ENCODE measurements at places on chromosomes 2 and 18.

- DNase-seq = no peak
Observed at GRCh38 chr2:230209422-230210051, 10.2 kb downstream of the SP110 start.

- DNase-seq = no peak
Observed at GRCh38 chr2:36559221-36559942, 38.6 kb downstream of the FEZ2 start.

DNA sequence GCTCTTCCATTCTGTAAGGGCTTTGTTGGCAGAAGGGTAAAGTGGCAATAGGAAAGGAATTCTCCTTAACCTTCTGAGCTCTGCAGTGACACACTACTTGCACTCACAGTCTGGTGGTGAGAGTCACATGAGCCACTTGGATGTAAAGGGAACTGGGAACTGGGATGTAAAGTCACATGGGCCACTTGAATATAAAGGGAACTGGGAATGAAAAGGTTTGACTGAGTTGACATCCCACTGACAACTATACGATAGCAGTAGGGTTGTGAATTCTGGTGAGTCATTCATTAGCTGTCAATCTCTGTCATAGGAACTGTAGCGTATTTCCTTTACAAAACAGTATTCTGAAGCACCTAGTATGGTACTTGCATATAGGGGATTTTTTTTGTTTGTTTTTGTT lies 5.5 kb downstream of the RPE start:
- no peak for DNase-seq

- DNase-seq = no peak
Observed at GRCh38 chr2:24438106-24438505, 52.9 kb upstream of the NCOA1 start.

GRCh38 chr2:238467792-238468191 lies 41.1 kb downstream of the ASB1 start:
- DNase-seq = no peak

DNA sequence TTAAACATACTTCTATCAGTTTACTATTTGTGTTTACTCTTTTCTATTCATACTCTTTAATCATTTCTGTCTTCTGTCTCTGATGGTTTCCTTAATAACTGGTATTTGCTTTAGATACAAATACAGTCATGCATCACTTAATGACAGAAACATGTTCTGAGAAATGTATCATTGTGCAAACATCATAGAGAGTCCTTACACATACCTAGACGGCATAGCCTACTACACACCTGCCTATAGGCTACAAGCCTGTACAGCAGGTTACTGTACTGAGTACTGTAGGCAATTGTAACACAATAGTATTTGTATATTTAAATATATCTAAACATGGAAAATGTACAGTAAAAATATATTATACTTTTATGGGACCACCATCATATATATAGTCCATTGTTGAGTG lies 36.3 kb downstream of the VSNL1 start:
- no peak for DNase-seq

- DNase-seq = no peak
Observed at GRCh38 chr2:236164201-236164924, 3.8 kb downstream of the GBX2 start.

DNA sequence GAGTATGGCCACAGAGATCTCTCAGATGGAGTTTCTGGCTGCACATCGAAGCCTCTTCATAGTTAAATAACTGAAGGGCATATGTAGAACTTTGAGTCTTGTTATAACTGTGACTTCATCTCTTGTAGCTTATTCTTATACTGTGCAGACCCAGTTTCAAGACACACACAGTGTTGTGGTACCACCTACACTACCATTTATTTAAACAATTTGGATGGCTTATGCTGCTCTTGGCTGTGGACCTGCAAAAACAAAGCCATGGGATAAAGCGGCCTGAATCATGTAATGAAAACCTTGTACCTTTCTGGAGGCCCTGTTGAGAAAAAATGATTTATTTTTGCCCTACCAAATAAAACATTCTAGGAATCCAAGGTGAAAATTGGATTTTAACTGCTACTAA lies 262.8 kb upstream of the RASGRP3 start:
- no peak for DNase-seq

- no peak for DNase-seq
Observed at GRCh38 chr2:2717406-2717805, 386.3 kb upstream of the MYT1L start.

GRCh38 chr2:216920143-216920876 lies 60.4 kb upstream of the TNP1 start:
- DNase-seq = no peak

DNA sequence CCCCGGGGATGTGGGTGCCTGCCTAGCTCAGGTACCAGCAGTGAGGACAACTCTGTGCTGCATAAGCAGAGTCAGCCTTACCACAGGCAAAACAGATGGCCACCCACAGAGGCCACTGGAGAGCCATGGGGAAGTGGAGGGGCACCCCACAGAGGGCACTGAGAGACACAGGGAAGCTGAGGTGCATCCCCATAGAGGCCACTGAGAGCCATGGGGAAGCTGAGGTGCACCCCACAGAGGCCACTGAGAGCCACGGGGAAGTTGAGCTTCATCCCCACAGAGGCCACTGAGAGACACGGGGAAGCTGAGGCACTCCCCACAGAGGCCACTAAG lies 134.1 kb upstream of the EPAS1 start:
- no peak for DNase-seq

- DNase-seq = no peak
Observed at GRCh38 chr2:6828299-6828584, 37.5 kb downstream of the CMPK2 start.

GRCh38 chr2:28360058-28360717 lies 32.5 kb upstream of the FOSL2 start:
- no peak for DNase-seq

DNA sequence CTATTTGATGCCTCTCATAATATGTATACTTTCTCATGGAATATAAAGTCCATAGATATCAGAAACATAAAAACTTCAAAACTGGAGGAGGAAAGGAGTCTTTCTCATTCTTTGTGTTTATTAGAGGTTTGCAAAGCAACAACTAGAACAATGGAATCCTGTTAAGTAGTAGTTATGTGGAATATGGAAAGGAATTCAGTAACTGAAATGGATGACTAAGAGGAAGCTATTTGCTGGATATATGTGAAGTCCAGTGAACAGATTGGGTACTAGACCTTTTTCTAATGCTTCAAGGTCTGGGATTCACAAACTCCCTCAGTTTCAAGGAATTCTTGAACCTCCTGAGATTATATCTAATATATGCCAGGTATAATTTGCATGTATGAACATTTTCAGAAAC lies 353.6 kb upstream of the FANCL start:
- no peak for DNase-seq

DNA sequence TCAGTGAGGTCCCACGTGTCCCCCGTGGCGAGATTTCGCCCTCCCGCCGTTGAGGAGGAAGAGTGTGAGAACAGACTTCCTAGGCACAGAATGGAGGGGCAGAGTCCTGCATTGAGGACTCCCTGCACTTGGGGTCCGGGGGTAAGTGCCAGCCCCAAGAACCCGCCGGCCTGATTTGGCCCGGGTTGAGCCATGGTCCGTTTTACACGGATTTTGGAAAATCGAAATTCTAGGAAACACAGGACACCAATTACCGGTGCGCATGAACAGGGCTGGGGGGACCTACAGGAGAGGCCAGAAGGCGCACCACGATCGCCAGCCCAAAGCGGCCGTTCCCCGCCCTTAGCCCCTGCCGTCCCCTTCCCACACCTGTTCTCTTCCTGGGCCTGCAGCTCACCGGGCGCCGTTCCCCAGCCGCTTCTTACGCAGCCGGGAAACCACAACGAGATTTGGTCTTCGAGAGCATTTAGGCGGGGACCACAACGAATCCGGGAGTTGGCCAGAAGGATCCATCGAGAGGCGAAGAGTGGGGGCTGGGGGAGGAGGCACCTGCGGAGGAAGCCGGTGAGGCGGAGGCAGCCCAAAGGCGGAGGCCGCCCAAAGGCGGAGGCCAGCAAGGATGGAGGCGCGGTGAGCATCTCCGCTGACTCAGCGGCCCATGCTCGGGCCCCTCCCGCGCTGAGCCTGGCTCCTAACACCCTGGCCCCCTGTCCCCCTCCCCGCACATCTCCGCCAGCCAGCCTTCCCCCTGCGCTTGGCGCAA lies 464 bp upstream of the TLX2 start:
- no peak for DNase-seq

DNA sequence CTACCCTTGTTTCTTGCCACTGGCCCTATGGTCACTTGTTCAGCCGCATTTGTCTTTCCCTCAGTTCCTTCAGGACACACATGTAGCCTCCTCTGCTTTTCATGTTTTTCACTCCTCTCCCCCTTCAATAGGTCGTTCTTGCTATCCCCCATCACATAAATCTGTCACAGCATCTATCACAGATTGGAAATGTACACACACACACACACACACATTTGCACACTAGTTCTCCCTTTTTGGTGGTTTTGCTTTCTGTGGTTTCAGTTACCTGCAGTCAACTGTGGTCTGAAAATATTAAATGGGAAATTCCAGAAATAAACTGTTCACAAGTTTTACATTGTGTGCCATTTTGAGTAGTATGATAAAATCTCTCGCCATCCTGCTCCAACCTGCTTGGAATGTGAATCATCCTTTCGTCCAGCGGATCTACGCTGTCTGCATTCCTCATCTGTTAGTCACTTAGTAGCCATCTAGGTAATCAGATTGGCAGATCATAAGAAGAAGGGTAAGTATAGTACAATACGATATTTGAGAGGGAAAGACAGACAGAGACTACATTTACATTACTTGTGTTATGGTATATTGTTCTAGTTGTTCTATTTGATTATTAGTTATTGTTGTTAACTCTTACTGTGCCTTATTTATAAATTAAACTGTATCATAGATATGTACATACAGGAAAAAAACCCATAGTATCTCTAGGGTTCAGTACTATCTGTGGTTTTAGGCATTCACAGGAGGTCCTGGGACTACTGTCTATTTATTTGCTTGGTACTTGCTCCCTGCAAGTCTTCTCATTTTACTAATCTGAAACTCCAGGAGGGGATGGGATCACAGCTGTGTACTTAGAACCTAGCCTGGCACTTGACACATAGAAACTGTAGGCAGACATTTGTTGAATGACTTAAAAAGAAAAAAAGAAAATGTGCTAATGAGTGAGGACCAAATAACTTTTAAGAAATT lies 86.1 kb upstream of the PNPT1 start:
- DNase-seq = no peak

GRCh38 chr2:188422726-188423125 lies 131.1 kb downstream of the GULP1 start:
- DNase-seq = no peak

- DNase-seq = no peak
Observed at GRCh38 chr18:3713166-3713565, 263.2 kb downstream of the TGIF1 start.

- DNase-seq = no peak
Observed at GRCh38 chr2:63300835-63301234, 250.2 kb downstream of the OTX1 start.

DNA sequence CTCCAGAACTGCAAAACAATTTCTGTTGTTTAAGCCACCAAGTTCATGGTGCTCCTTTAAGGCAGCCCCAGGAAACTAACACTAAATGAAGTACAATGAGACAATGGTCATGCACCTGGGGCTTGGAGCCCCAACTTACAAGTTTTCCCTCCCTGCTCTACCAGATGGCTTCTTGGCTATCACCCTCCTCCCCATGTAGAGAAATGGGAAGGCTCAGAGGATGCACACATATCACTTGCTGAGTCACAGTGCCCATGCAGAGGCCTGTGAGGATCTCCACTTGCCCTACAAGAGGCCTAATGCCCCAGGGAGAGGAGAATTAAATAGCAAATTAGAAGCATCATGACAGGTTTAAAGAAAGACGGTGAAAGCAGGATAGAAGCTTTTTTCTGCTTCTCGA lies 270.9 kb downstream of the TTC32 start:
- no peak for DNase-seq

All from stimulated activated CD8-positive, alpha-beta memory T cell treated with anti-CD3 and anti-CD28 coated beads, Interleukin-7, amount 100 ng/mL, for 1 hour (primary cell).